ENCODE measurements at places on chromosomes 6 and 20.

DNA sequence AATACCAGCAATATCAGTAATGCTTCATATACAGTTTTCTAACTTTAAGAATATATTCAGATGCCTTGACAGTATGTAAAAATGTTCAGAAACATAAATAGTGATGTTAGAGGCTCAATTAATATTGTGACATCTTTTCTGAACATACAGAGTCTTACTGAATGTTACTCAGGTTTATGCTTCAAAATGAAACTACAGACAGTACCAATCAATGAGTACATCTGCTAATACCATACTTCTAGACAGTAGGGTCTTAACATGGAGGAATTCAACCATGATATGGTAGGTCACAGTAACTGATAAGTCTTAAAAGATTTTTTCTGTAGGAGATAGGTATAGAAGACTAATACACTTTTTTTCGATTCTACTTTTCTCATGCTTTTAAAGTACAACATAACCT, 8.3 kb downstream of the GCLC start:
- DNase-seq: no peak

GRCh38 chr6:163354761-163355425, 59.6 kb upstream of the QKI start:
- no peak for DNase-seq

- no peak for DNase-seq
Measured at GRCh38 chr6:15916581-15916980, 212.3 kb upstream of the MYLIP start.

GRCh38 chr20:58568483-58569240, 53.5 kb upstream of the APCDD1L start:
- DNase-seq: no peak

DNA sequence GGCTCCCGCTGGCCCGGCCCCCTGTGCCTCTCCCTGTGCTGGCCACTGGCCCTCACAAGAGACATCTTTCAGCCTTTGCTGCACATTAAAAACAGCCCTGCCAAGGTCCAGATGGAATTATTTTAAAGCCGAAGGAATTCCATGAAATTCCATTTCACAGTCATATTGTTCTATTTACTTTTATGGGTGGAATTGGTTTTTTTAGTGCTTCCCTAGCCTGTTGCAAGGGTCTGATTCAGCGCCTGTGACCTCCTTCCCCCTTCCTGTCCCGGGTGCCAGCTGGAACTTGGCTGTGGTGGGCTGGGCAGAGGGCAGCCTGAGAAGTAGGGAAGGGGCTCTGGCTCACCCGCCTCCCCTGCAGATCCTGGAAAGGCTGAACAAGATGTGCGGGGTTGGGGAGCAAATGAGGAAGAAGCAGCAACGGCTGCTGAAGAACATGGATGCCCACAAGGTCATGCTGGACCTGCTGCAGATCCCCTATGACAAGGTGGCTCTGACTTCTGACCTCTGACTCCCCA, 34.3 kb downstream of the UQCC2 start:
- DNase-seq: no peak

DNA sequence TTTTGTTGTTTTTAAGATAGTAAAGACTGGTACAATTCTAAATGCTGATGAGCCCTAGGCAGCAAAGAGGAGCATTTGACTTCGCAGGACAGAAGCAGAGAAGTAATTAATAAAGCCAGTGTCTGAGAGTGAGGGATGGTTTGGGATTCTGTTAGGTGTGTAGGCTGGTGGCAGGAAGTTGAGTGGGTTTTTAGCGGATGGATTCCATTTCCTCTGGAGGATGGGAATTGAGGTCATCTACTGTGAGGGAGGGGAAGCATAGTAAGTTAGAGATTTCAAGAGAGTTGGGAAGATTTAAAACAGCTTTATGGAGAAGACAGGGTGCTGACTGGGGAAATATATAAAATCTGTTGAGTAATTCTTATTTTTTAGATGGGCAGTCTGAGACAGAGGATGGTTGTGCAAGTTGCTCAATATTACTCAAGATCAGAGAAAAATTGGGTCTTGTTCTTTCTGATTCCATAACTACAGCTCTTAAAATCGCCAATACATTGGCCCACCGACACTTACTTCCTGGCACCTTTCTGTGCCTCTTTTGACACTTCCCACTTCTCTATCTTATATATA, 48.8 kb downstream of the PRL start:
- no peak for DNase-seq

Data from vagina (tissue), 2 donors.